ENCODE measurements at places on chromosomes 1 and 21.
A peak's percentile ranks its signal among the peaks of the same experiment; 100 is the strongest.

DNA sequence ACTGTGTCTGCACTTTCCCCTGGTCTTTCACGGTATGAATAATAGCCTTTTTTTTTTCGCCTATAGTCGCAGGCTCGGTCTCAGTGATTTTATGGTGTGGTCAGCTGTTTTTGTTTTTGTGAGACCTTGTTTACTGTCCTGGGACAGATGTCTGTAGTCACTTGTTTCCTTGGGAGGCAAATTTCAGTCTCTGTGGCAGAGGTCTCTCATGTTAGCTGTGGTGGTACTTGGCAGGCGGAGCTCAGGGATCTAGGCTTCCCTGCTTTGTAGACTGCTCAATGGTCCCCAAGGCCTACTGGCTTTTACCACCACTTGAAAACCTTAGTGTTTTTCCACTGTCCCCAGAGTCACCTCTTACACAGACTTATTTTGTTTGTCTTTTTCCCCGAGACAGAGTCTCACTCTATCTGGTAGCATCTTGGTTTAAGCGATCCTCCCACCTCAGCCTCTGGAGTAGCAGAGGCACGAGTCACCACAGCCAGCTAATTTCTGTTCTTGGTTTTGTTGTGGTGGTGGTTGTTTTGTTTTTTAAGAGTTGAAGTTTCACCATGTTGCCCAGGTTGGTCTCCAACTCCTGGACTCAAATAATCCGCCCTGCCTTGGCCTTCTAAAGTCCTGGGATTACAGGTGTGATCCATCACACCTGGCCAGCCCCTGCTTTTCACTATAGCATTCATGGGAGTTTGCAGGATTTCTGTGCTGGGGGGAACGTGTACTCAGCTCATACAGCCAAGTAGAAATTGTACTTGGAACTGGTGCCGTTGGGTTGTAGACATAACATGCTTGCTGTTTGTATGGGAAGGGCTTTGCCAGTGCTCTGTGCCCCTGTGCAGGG is 10.3 kb downstream of the RNU1-2 start:
- DNase-seq: no peak

- DNase-seq: no peak
Observed at GRCh38 chr1:169109561-169110134, 3.2 kb downstream of the ATP1B1 start.

- DNase-seq: peak; percentile 40
Observed at GRCh38 chr1:112729909-112730308, 14.8 kb upstream of the PPM1J start.

- DNase-seq: no peak
Observed at GRCh38 chr1:245691897-245692296, 537.1 kb downstream of the KIF26B start.

DNA sequence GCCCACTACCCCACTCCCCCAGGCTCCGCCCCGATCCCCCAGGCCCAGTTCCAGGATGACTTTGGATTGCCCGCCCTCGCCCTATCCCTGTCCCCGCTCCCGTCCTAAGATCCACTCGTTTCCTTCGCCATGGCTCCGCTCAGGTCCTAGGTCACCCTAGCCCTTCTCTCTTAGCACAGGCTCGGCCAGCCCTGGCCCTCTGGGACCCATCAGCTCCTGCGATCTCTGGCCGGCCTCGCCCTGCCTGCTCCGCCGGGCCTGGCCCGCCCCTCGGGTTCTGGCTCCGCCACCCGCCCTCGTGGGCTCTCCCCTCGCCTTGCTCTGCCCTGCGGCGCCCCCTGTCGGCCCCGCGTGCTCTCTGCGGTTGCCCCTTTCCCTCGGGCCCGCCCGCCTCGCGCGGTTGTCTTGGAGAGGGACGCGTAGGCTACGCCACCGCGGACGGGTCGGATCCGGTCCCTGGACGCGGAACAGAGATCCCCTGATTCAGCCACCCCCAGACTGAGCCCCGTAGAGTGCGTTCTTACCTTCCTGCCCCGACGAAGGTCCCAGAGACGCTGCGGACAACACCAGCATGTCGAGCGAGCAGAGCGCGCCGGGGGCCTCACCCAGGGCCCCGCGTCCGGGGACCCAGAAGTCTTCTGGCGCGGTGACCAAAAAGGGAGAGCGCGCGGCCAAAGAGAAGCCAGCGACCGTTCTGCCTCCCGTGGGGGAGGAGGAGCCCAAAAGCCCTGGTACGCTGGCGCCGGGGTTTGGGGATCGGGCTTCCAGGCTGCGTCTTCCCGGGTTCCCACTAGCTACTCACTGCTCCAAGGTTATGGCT is at the start of gene LRRC71:
Gene LRRC71 (plus strand): TSS at position 400 of the 820 bp plus-strand sequence. CDS start 172 bp downstream, at position 572.
- DNase-seq: no peak

- DNase-seq: peak; percentile 100
Observed at GRCh38 chr1:203173566-203173965, 2.1 kb downstream of the MYBPH start.

DNA sequence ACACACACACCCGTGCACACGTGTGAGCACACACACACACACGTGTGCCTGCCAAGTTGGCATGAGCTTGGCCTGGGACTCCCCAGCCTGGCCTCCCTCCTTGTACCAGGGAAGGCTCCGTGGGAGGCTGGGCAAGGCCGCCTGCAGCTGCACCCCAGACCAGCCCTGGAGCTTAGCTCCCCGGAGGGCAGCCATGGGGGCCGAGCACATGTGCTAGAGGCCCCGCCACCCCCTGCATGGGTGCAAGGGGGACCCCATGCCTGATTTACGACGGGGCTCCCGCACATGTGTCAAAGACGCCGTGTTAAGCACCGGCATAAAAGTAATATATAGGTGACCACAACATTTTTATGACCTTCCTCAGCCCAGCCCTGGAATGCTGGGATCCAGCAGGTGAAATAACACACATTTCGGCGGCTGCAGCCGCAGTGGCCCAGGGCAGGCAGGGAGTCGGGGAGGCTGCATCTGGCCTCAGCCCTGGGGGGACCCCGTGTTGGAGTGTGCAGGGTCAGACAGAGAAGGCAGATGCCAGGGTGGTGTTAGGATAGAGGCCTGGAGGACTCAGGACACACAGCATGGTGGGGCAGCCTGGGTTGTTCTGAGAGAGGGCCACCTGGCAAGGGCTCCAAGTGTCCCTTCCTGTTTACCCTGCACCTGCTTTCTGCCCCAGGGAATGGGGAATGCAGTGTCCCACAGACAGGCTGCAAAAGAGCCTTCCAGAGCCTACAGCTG is 56.3 kb downstream of the WNT9A start:
- DNase-seq: no peak

- DNase-seq: no peak
Observed at GRCh38 chr1:18132711-18133541, 25.3 kb downstream of the IGSF21 start.

- DNase-seq: no peak
Observed at GRCh38 chr1:68332041-68332440, 99.7 kb upstream of the WLS start.

GRCh38 chr1:190403402-190403801 is 74.3 kb downstream of the BRINP3 start:
- DNase-seq: no peak

GRCh38 chr1:222624214-222624613 is 6.3 kb downstream of the MIA3 start:
- DNase-seq: no peak

DNA sequence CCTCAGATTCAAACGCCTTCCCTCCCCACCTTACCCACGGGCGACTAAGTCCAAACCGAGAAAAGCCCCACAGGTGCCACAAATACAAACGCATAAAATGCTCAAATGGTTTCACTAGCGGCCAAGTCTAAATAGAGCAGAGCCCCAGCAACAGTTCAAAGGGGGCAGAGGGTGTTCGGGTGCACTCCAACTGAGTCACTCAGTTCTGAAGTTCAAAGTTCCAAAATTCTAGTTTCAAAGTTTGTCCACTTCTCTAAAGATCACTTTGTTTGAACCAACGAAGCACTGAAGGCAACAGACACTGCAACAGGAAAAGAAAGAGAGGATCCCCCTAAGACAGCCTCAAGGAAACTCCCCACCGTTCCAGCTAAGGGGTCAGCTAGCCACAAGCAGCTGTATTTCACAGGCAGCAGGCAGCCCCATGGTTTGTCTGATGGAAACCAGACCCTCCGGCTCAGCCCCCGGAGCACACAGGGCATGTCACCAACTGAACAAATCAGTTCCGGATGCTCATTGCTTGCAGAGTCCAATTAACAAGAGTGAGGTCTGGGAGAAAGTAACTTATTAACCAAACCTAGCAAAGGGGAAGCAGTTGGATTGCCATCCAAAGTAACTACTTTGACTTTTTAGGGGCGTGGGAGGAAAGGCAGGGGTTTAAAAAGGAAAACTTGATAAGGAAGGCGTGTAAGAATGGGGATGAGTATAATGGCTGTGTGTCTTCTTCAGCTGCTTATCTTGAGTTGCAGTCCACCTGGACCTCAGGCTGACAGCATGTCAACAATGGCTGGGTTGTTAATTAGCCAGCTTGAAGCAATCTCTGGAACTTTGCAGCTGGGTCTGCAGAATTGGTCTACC is 1423.9 kb upstream of the PRMT6 start:
- no peak for DNase-seq

DNA sequence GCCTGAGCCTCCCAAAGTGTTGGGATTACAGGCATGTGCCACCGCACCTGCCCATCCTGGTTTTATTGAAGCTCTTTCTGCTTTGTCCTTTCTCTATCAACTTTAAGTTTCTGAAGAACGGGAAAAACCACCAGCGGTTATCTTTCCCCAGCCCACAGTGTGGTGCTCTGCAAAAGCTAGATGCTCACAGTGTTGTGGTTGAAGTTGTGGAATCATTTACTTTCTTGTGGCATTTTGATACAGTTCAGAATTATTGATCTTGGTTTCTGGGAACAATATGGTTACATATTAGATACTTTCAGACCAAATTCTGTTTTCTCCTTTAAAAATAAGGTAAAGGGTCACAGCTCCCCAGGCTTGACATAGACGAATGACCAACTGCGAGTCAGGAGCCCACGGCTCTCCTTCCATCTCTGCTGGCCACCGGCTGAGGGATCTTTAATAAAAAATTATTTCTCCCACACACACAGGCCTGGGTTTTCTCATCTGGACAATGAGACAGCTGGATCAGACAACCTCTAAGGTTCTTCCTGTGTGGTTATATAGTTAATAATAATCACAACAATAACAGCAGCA is 385.3 kb downstream of the SETD4 start:
- DNase-seq: no peak

DNA sequence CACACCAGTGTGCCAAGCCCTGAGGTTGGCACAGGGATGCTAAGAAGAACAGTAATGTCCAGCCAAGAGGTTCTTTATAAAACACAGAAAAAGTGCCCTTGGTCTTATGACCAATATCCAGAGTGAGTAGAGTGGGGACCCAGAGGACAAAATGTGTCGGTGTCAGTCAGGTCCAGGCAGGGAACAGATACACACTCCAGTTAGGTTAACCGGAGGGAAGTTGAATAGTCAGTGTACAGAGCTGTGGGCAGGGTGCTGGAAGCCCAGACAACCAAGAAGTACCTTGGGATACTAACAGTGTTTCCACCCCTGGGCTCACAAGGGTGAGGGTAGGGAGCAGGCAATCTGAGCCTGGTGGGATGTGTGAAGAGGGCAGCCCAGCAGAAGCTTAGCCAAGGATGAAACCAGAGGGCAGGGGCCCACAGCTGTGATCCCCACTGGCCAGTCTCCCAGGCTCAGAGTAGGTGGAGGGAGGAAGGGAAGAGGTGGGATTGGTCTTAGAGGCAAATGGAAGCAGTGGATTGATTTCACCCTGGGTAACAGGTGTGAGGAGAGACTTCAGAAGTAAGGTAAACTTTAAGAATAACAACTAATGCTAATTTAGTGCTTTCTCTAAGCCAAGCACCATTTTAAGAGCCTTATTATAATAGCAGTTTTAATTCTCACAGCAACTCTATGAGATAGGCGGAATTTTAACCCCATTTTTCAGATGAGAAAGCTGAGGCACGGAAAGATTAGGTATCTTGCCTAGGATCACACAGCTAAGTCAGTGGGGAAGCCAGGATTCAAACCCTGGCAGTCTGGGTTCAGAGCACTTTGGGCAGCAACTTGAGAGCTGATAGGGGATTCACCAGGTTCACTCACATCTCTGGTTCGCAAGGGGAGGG is 143.4 kb upstream of the HOOK1 start:
- no peak for DNase-seq

- DNase-seq: no peak
Observed at GRCh38 chr1:247156787-247157232, 15.0 kb downstream of the ZNF124 start.

DNA sequence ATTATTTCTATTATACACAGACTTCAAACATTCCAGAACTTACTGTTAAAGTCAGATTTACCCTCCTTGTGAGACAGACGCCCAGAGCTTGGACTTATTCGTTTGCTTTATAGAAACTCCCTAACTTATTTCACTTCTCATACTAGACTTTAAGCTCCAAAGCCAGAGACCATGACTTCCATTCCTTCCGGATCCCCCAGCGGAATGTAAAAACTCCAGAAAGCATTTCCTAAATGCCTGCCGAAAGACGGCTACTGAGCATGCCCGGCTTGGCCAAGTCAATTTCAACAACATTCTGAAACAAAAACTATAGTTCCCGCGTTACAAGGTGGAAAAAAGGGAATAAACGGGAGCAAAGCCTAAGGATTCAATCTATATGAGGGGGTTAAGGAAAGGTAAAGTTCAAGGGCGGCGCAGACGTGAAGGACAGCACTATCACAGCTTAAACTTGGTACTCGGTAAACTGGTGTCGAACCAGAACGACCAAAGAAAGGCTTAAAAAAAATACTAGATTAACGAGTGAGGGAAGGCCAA is 1.1 kb downstream of the USP48 start:
- no peak for DNase-seq

GRCh38 chr1:16983649-16984048 is 3.2 kb upstream of the MFAP2 start:
- no peak for DNase-seq

- DNase-seq: no peak
Observed at GRCh38 chr1:8790987-8791386, 26.5 kb downstream of the RERE start.

GRCh38 chr1:110134050-110134595 is 16.2 kb upstream of the SLC6A17 start:
- no peak for DNase-seq

GRCh38 chr21:34715518-34715917 is 46.7 kb downstream of the CLIC6 start:
- no peak for DNase-seq

DNA sequence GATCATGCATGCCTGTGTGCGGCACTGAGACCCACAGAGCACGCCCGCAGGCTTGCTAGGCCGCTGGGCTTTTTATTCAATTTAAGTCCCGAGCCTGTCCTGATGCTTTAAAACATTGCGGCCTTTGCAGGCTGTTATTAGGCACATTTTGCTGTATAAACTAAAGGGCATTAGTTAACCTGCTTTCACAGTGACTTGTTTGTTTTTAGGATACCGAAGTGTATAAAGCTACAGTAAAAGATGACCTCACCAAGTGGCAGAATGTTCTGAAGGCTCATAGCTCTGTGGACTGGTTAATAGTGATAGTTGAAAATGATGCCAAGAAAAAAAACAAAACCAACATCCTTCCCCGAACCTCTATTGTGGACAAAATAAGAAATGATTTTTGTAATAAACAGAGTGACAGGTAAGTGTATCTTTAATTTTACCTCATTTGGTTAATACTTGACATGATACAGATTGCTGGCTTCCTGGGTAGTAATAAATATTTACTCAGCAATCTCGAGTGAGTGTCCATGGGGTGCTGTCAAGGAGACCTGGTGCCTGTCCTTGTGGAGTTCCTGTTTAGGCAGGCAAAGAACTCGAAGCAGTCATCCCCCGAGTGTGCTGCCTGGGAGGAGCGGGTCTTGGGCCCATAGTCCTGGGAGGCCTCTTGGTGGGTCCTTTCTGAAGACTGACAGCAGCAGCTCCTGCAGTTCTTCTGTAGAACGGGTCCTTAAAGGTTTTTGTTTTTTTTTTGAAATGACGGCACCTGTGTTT is 40.1 kb downstream of the TRAPPC10 start:
- DNase-seq: no peak
